ENCODE measurements at places on chromosomes 4 and X. TPM values are rescaled to one million over a fixed set of nuclear protein-coding genes. Genes with fewer than 3 reads are reported as not detected.

- H3K27ac ChIP-seq: no peak overlapping the region
- H3K4me1 ChIP-seq: no peaks in the 10 kb centered on the region
Measured at GRCh38 chr4:21113496-21114223, 413.4 kb downstream of the PACRGL start.

DNA sequence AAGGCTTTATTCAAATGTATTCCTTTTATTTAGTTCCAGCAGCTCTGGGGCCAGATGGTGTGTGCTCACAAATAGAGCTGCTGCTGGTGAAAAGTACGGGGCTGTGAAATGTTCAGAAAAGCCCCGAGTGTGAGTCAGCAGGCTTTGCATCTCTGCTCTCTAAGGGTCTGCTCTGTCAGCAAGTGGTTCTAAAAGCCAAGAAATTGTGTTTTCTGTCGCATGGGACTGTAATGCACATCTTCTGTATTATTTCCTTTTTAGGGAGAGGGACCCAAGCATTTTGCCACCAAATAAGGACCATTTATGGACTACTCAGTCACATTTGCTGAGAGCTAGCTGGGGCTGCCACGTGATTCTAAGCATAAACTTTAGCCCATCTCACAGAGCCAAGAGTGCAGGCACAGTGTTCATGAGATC lies 82.9 kb upstream of the NHS start:
- no peaks in the 10 kb centered on the region for H3K4me1 ChIP-seq
- H3K27ac ChIP-seq: no peak overlapping the region
- H3K4me3 ChIP-seq: no peak overlapping the region
- no peaks in the 10 kb centered on the region for H3K27me3 ChIP-seq
- no peak for DNase-seq

DNA sequence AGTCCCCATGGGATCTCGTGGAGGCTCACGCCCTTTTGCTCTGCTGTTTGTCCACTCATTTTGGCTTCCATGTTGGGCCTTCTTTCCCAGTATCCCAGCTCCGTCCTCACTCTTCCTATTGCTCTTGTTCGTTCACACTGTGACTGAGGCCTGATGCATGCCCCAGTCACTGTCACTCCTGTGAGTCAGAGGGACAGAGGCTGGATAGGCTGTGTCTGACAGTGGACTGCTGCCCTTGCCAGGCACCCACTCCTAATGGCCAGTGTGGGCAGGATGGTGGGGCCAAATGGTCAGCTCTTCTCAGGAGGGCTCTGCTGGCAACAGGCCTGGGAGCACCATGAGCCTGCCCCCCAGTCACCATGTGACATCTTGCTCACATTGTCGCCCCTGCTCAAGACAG lies 40.0 kb downstream of the HADH start:
- no peak overlapping the region for H3K27ac ChIP-seq
- H3K27me3 ChIP-seq: no peaks in the 10 kb centered on the region
- DNase-seq: no peak
- H3K4me1 ChIP-seq: no peaks in the 10 kb centered on the region
- H3K36me3 ChIP-seq: peaks cover 37% of the 10 kb centered on the region

- H3K36me3 ChIP-seq: no peaks in the 10 kb centered on the region
- DNase-seq: no peak
- no peak overlapping the region for H3K4me3 ChIP-seq
- H3K27ac ChIP-seq: no peak overlapping the region
- no peaks in the 10 kb centered on the region for H3K27me3 ChIP-seq
- H3K4me1 ChIP-seq: no peaks in the 10 kb centered on the region
Measured at GRCh38 chr4:10180927-10181744, 64.5 kb upstream of the WDR1 start.

DNA sequence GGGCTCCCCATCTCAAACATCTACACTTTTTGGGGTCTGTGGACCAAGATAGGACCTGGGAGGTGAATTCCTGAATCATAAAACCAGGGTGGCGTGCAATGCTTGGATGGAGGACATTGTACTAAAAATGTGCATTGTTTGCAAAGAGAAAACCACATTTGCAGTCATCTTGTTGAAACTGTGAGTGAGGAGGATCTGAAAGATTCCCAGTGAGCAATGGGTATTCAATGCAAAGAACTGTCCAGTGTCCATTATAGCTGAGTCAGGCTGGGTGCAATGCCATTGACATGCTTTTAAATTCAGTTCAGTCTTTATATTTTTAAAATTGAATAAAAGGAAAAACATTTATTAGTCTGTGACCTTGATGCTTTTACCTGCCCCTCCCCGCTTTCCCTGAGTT lies 215.7 kb downstream of the STK32B start:
- no peak overlapping the region for H3K27ac ChIP-seq
- no peak overlapping the region for H3K4me3 ChIP-seq
- H3K27me3 ChIP-seq: no peaks in the 10 kb centered on the region
- H3K4me1 ChIP-seq: no peaks in the 10 kb centered on the region
- H3K36me3 ChIP-seq: no peaks in the 10 kb centered on the region
- no peak for DNase-seq

- no peaks in the 10 kb centered on the region for H3K4me1 ChIP-seq
- no peaks in the 10 kb centered on the region for H3K27me3 ChIP-seq
- H3K4me3 ChIP-seq: no peak overlapping the region
- peaks cover 6% of the 10 kb centered on the region for H3K36me3 ChIP-seq
Measured at GRCh38 chr4:99591757-99592156, 17.1 kb downstream of the MTTP start.

- H3K27ac ChIP-seq: no peak overlapping the region
- DNase-seq: peak; percentile 41
- no peaks in the 10 kb centered on the region for H3K4me1 ChIP-seq
- no peaks in the 10 kb centered on the region for H3K36me3 ChIP-seq
Measured at GRCh38 chrX:17046478-17047097, 100.1 kb downstream of the REPS2 start.

DNA sequence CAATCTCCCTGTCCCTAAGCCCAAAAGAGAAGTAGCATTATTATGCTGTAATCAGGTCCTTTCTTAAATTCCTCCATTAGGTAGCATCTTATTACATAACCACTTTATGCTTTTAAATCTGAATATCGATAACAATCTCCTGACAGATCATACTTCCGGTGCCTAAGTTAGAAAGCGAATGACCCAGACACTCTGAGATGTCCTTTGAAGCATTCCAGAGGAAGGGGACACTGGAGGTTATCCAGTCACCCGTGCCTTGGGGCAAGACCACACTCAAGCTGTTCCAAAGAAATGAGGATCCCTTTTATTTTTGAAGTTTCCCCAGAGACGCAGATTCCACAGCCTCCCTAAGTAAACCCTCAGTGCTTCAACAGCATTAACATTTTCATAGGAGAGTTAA lies 125.7 kb downstream of the PALLD start:
- peaks cover 3% of the 10 kb centered on the region for H3K27me3 ChIP-seq
- no peak for DNase-seq
- no peaks in the 10 kb centered on the region for H3K4me1 ChIP-seq
- no peak overlapping the region for H3K27ac ChIP-seq
- H3K36me3 ChIP-seq: no peaks in the 10 kb centered on the region

MAP9 gene
- not detected for total RNA-seq

LRIT3 gene
- not detected for total RNA-seq

PRRG3 gene
- not detected for total RNA-seq

SPATA18 gene
- total RNA-seq: 13.2 TPM

All from HepG2 (cell line).